NCI-H1694 treated with DMSO at 0.1 percent for 48 hours (cell line): ENCODE measurements at places on chromosomes 16 and 17.
A peak's percentile ranks its signal among the peaks of the same experiment; 100 is the strongest.

DNA sequence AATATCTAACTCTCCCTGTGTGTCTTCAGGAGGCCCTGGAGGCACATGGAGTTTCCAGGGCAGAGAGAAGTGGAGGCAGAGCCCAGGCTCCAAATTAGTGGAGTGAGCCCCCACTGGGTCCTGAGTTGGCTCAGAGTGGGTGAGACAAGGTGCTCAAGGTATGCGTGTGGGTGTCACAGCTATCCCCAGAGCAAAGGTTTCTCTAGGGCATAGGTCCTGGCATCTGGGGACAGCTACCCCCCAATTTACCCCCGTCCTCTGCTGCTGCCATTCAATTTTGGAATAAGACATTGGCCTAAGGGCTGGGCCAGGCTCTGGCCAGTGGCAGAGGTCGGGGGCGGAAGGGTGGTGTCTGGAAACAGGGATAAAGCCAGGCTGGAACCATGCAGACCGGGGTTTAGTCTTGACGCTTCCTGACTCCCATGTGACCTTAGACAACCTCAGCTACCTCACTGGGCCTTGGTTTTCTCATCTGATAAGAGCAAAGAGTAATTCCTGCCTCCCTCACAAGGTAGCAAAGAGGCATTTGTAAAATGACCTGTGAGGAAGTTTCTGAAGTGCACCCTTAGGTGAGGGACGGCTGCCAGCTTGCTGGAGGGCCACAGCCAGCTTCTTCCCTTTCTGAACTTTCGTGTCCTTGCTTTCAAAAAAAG is 78.2 kb upstream of the TMEM97 start:
- DNase-seq: no peak

- DNase-seq: no peak
These were observed 9.8 kb downstream of the NTHL1 start for GRCh38 chr16:2037647-2038381.

GRCh38 chr17:78525511-78526160 is 51.6 kb downstream of the DNAH17 start:
- no peak for DNase-seq

- DNase-seq: no peak
These were observed 65.7 kb downstream of the FBXL20 start for GRCh38 chr17:39335704-39336223.

GRCh38 chr17:55482591-55483389 is 28.5 kb downstream of the SMIM36 start:
- DNase-seq: no peak

GRCh38 chr16:706189-707061 is 824 bp upstream of the FBXL16 start:
- no peak for DNase-seq

DNA sequence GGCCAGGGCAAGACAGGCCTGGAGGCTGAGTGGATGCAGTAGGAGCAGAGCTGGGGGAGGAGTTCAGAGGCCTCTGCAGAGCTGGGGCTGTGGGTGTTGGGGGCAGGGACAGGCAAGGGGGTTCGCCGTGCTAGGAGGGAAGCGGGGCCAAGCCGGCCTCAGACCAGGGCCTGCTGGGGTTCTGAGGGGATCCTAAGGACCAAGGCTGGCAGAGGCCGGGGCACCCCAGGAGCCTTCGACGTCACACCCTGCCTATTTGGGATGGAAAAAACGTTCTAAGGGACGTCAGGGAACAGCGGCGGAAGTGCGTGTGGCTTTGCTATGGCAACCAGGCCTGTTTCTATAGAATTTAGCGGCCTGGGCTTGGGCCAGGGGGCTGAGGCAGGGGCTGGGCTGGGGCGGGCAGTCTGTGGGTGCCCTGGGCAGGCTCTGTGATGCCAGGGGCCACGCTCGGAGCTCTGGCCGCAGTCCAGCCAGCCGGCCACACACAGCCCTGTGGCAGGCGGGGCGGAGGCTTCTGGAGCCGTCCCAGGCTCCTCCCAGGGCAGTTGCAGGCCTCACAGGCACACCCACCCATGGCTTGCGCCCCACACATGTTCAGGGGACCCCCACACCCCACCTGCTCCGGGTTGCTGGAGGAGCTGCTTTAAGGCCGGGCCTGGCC is 3.7 kb downstream of the TRAF7 start:
- no peak for DNase-seq

GRCh38 chr17:81608605-81609004 is 28.3 kb downstream of the NPLOC4 start:
- no peak for DNase-seq

- no peak for DNase-seq
These were observed 125.9 kb upstream of the HS3ST3A1 start for GRCh38 chr17:13727441-13728171.

GRCh38 chr17:7293159-7293558 is 1.3 kb downstream of the YBX2 start:
- DNase-seq: no peak

DNA sequence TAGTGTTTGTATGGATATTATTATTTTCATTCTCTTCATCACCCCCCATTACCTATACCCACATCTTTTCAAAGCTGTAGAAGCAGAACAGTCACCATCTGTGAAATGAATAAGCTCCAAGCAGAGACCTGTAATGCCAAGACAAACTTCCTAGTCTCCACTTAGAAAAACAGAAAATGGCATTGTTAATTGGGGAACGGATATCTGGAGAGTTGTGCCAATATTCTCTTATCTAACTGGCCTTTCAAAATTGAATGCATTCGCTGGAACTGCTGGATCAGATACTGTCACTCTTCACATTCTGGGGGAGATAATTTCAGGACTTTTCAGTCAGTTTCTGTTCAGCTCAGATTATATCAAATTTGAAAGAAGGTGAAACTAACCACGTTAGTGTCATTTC is 464.4 kb upstream of the GOT2 start:
- no peak for DNase-seq

- no peak for DNase-seq
These were observed 12.5 kb downstream of the EPN2 start for GRCh38 chr17:19249681-19250080.

GRCh38 chr16:61858988-61859387 is 177.2 kb downstream of the CDH8 start:
- DNase-seq: no peak

DNA sequence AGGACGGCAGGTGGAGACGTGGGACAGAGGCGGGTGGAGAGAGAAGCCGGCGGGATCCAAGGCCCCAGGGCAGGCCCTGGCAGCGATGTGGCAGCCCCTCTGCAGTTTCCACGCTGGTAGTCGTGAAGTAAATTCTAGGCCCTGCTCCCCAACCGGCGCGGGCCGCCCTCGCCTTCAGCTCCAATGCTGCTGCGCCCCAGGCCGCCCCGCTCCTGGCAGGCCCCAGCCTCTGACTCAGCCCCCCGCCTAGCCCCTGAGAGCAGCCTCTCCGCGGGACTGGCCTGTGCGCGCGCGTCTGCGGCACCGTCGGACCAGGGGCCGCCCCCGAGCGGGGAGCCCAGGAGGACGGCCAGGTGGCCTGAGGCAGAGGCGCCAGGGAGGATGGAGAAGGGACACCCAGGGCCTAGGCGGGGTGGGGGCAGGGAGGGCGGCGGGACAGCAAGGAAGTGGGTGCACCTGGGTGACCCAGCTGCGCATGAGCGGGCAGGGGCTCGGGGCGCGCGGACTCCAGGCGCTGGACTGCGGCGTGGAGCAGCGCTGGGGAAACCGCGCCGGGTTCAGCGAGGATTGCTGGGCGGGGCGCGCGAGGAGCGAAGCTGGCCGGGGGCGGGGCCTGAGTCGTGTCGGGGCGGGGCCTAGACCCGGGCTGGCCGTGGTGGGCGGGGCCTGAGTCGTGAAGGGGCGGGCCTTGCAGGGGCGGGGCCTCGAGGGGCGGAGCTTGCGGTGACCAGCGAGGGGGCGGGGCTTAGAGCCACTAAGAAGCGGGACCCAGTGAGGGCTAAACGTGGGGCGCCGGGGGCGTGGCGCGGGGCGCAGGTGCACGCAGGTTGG is 29.6 kb downstream of the ZNF778 start:
- DNase-seq: peak; percentile 19

GRCh38 chr17:77493238-77493820 is 352.6 kb downstream of the SEC14L1 start:
- DNase-seq: no peak

DNA sequence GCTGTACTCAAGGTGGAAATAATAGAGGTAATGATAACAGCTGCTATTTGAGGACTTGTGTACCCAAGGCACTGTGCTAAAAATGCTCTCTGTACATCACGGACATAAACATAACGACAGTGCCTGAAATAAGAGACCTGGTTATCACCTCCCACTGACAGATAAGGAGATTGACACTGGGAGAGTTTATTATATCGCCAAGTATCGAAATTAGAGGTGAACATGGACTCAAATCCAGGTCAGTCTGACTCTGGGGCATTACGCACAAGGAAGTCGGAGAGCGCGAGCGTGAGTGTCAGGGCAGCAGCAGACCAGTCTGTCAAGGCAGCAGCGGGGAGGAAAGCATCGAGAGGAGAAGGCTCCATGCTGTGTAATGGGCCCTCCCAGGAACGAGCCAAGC is 57.1 kb downstream of the GOSR1 start:
- no peak for DNase-seq

DNA sequence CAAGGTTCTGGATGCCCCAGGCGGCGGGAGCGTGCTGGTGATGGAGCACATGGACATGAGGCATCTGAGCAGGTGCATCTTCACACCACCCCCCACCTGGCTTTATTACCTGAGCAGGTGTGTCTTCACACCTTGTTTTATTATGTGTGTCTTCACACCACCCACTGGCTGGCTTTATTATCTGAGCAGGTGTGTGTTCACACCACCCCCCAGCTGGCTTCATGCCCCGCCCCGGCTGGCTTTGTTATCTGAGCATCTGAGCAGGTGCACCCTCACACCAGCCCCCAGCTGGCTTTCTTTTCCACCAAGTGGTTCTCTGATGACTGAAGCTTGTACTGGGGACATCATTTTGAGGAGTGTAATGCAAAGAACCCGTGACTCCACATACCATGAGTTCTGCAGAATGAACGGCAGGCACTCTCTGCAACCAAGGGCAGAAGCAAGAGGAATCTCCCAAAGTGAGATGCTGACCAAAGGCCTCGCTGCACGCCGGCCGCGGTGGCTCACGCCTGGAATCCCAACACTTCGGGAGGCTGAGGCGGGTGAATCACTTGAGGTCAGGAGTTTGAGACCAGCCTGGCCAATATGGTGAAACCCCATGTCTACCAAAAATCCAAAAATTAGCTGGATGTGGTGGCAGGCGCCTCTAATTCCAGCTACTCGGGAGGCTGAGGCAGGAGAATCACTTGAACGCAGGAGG is 2.6 kb downstream of the FN3KRP start:
- no peak for DNase-seq
